ENCODE measurements at places on chromosomes 2 and 18. TPM values are rescaled to one million over a fixed set of nuclear protein-coding genes. Genes with fewer than 3 reads are reported as not detected.

GRCh38 chr2:101032084-101032776 lies 30.1 kb downstream of the RPL31 start:
- no peak for DNase-seq

- peak; percentile 34 for DNase-seq
These were observed 2.1 kb upstream of the CHCHD5 start for GRCh38 chr2:112582314-112582746.

DNA sequence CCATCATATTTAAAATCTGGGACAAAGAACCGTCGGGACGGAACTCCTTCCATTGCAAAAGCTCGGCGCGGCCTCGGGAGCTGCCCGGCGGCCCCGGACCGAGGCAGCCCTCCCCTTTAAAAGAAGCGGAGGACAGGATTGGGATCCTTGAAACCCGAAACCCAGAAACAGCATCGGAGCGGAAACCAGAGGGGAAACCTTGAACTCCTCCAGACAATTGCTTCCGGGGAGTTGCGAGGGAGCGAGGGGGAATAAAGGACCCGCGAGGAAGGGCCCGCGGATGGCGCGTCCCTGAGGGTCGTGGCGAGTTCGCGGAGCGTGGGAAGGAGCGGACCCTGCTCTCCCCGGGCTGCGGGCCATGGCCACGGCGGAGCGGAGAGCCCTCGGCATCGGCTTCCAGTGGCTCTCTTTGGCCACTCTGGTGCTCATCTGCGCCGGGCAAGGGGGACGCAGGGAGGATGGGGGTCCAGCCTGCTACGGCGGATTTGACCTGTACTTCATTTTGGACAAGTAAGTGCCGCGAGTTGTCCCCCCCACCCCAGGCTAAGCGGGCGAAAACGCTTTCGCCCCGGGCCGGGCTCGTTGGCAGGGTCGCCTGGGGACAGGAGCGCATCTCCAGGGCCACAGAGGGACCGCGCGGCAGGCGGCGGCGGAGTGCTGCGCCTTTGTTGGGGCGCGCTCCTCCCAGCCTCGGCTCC lies at the start of gene ANTXR1:
ANTXR1 (plus strand) TSS at position 38 of the 698 bp plus-strand sequence; CDS start at position 359, 321 bp downstream.
- DNase-seq: peak; percentile 87

DNA sequence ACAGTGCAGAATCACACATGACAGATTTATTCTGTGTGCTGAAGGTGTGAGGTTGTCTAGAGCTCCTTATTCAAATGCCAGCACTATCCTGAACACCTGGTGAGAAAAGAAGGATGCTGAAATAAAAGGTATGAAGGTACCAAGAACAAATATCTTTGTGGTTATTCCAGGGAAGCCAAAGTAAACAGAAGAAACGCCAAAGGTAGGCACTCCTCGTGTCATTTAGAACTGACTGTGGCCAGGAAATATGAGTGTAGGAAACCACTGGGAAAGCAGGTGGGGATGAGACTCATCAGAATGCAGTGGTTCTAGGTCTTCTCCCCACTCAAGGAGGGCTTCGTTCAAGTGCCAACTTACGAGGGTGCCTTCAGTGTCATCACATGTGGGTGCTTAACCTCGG lies 80.8 kb downstream of the KIF5C start:
- no peak for DNase-seq

DNA sequence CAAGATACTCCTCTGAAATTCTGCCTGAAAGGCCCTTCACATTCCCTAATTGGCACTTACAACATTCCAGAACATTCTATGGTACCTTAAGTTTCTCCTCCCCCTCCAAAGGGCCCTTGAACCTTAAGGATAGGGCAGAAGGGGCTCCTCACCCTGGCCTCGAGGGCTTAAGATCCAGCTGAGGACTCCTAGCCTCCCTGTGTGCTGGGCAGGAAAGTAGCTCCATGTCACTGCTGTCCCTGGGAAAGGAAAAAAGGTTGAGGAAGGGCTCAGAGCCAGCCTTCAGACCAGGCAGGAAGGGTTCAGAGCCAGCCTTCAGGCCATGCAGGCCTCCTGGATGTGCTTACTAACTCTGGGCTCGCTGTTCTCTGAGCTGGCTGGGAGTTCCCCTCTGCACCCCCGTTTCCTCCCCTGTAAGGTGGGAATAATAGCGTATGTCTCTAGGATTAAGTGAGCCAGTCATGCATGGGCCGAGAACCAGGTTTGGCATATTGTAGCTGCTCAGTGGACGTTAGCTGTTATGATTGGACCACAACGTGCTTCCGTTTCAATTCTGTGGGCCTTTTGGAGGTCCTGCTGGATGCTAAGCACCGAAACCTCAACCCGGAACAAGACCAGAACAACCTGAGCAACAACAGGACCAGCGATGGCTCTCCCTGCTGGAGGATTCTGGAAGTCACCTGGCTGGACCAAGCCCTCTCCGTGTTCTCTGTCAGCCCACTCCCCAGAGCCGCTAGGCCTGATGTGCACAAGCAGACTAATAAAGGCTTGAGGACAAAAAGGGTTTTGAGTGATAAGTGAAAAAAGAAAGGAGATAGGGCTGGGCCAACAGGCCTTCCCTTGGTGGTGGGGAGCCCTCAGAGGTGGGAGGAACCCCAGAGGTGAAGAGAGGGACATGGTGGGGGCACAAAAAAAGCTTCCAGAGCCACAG lies 1.0 kb upstream of the B3GNT7 start:
- DNase-seq: peak; percentile 57

GRCh38 chr2:239532859-239533258 lies 132.0 kb upstream of the HDAC4 start:
- no peak for DNase-seq

- DNase-seq: no peak
These were observed 78.9 kb downstream of the LRRFIP1 start for GRCh38 chr2:237706257-237706656.

GRCh38 chr2:17319090-17319489 lies 199.2 kb downstream of the RAD51AP2 start:
- DNase-seq: no peak

GRCh38 chr2:27041752-27042151 lies 9.0 kb downstream of the TMEM214 start:
- DNase-seq: no peak

GRCh38 chr18:79257480-79257879 lies 138.2 kb upstream of the NFATC1 start:
- DNase-seq: no peak

- peak; percentile 85 for DNase-seq
These were observed at the start of gene GULP1 for GRCh38 chr2:188291617-188292347. GULP1 (plus strand) TSS chr2:188291874; CDS start chr2:188477703, 185,829 bp downstream.

DNA sequence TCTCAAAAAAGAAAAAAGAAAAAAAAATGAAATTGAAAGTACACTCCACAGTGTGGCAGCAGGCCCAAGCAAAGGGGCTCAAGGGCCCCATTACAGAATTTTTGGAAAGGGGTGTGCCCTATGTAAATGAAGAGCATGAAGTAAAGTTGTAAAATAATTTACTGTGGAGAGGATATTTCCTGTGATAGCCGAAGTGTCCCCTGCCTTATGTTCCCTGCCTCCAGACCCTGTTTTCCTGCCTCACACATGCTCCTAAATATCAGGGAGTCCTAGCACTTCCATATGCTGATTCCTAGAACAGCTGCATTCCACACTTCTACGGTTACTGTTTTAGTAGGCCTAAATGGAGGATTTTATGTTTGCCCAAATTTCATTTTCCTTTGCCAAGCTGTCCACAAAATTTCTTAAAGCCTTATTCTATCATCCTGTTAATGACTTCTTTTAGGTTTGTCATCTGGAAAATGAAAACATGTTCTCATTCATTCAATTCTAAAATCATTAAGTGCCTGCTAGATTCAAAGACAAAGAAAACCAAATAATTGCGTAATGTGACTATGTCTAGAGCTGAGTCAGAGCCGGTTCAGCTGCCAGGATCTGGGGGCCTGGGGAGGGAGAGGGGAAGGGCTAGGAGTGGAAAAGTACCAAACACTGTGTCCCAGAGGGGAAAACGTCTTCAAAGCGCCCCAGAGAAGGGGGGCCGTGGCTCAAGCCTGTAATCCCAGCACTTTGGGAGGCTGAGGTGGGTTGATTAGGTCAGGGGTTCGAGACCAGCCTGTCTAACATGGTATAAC lies 25.9 kb upstream of the IMPA2 start:
- no peak for DNase-seq

GRCh38 chr2:1900732-1901131 lies 156.4 kb upstream of the PXDN start:
- DNase-seq: peak; percentile 64

Gene LCT
- not detected for polyA plus RNA-seq

Gene GPR75
- polyA plus RNA-seq: 2.4 TPM
